Psoas muscle (tissue), 8 donors: ENCODE measurements at places on chromosomes 3 and 15. TPM values are rescaled to one million over a fixed set of nuclear protein-coding genes. Genes with fewer than 3 reads are reported as not detected.
A peak's percentile ranks its signal among the peaks of the same experiment; 100 is the strongest.

The GOLGA8Q gene
- total RNA-seq = not detected

The TLE3 gene
- total RNA-seq = 10.8 TPM

The CDCP1 gene
- total RNA-seq = 0.27 TPM

The ZMYND10 gene
- 0.99 TPM for total RNA-seq

The CAMK2N2 gene
- not detected for total RNA-seq

The PSTPIP1 gene
- total RNA-seq = 2.2 TPM

The GABRR3 gene
- total RNA-seq = not detected

The INSYN1 gene
- total RNA-seq = 3.8 TPM

The IL17RB gene
- total RNA-seq = 0.46 TPM

DNA sequence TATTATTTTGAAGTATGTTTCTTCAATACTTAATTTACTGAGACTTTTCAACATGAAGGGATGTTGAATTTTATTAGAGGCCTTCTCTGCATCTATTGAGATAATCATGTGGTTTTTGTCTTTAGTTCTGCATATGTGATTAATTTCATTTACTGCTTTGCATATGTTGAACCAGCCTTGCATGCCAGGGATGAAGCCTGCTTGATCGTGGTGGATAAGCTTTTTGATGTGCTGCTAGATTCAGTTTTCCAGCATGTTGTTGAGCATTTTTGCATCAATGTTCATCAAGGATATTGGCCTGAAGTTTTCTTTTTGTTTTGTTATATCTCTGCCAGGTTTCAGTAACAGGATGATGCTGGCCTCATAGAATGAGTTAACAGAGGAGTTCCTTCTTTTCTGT, 134.4 kb downstream of the RSRC1 start:
- DNase-seq = no peak

- peak; percentile 77 for DNase-seq
Measured at GRCh38 chr15:61186905-61187741, 42.0 kb downstream of the RORA start.

GRCh38 chr3:79161941-79162340, 605.9 kb downstream of the ROBO1 start:
- DNase-seq = no peak

- peak; percentile 19 for DNase-seq
Measured at GRCh38 chr3:126342991-126343648, 14.1 kb downstream of the KLF15 start.

DNA sequence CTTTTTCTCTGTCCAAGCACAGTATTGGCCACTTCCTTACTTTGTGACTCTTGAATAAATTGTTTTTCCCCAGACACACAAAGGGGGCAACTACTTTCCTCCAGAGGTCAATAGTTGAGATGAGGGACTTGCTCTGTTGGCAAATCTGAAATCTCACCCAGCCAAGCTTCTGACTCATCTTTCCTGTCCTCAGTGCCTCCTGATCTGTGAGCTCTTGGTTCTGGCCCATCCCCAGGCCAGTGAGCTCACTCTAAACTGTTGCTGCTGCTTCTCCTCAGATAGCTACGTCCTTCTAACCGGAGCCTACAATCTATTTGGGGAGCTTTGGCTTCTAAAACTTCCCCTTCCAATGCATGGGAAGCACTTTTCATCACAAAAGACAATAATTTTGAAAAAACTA, 50.0 kb upstream of the NMD3 start:
- peak; percentile 65 for DNase-seq

DNA sequence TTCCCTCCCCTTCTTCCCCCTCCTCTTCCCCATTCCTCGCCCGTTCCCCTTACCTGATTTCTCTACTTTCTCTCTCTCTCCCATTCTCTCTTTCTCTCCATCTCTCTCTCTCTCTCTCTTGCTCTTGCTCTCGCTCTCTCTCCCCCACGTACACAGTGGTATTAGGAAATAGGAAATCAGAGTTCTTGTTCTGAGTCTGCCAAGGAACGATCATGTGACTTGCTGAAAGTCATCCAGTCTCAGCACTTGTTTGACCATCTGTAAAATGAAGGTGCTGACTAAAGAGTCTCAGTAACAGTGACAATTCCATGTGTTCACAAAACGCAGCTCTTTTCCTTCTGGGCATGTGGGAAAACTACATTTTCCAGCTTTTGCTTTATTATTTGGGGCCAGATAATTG, 445.0 kb upstream of the TGFBR2 start:
- no peak for DNase-seq

- no peak for DNase-seq
Measured at GRCh38 chr3:154783521-154783931, 296.6 kb upstream of the MME start.

DNA sequence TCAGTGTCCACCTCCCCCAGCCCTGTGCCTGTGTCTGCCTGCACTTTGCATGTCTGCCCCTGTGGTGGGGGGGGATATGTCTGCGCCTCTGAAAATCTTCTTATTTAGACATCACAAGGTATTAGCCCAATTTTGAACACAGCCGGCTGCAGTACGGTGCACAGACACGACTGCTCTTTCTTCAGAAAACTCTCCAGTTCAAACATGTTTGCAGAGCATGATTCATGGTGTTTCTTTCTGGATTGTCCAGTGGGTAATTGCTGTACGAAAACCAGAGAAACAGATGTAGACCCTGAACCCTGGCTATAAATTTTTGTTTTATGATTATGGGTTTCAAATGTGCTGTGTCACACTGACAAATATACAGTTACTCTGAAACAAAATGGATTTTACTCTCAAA, 3.4 kb upstream of the RARB start:
- no peak for DNase-seq

- no peak for DNase-seq
Measured at GRCh38 chr15:75167588-75168350, 33.9 kb upstream of the C15orf39 start.

- DNase-seq = no peak
Measured at GRCh38 chr3:187983484-187984124, 170.4 kb upstream of the LPP start.

DNA sequence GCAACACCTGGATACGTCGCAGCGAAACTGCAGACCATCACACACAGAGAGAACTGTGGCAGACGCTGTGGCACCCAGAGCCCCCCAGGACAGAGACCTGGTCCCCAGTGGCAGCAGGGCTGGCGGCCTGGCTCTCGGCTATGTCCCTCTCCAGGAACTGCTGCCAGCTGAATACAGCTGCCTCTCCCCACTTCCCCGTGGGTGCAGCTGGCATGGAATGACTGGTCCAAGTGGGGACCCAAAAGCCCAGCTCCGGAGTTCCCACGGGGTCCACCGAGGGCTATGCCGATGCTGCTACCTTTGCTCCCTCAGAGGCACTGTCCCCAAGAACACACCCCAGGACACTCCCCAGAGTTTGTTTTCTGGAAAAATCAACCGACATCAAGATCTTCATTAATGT, 67.8 kb upstream of the GATA2 start:
- no peak for DNase-seq

- no peak for DNase-seq
Measured at GRCh38 chr3:64908251-64908685, 220.5 kb upstream of the ADAMTS9 start.

DNA sequence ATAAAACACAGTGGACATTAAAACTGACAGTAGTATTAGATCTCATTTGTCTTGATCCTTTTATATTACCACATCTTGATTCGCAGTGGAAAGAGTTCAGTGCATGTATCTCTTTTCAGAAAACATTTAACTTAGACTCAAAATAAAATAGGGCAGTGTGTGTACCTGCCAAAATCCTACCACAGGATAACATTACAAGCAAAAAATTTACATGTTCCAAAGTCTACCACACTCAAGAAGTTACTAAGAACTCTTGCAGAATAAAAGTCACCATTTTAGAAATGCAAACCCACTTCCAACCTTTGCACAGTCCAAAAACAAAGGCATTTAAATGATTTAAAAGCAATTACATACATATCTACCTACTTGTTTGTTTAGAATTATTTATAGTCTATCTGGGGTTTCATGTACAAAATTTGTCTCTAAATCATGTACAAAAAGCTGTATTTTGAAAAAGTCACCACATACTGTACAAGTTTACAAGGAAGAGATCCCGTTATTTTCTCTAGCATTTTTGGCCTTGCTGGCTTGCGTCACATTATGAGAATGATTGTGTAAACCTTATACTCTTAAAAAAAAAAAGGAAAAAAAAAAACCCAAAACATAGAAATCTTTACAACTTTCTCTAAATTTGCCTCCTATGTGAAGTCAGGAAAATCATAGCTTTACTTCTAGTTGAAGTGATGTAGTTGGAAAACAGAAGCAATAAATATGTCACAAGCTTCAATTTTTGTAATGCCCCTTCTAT, 153.8 kb downstream of the ADAM10 start:
- DNase-seq = no peak

- no peak for DNase-seq
Measured at GRCh38 chr3:30658328-30659052, 52.1 kb downstream of the TGFBR2 start.

DNA sequence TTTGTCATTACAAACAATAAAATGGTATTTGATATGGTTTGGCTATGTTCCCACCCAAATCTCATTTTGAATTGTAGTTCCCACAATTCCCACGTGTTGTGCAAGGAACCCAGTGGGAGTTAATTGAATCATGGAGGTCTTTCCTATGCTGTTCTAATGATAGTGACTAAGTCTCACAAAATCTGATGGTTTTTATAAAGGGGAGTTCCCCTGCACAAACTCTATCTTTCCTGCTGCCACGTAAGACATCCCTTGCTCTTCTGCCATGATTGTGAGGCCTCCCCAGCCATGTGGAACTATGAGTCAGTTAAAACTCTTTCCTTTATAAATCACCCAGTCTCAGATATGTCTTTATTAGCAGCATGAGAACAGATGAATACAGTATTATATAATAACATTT, 15.4 kb upstream of the AADAC start:
- DNase-seq = no peak

DNA sequence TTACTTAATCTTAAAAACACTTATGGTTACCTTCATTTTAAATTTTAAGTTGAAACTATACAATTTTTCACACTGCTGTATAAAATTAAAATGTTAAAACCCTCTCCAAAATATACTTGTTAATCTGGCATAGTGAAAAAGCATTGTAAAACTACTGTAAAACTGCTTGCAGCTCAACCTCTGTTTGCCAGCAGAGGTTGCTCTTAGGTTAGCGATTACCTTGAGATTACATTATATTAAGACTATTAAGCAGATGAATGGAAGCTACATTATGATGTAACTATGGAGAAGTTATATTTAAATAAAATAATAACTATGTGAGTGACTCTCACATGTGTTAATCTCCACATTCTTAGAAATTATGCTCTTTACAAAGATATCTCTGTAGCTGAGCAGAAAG, 143.6 kb upstream of the SLITRK3 start:
- DNase-seq = no peak

GRCh38 chr3:189355481-189356201, 183.9 kb downstream of the TPRG1 start:
- no peak for DNase-seq
